ENCODE measurements at places on chromosomes 6 and 20.

DNA sequence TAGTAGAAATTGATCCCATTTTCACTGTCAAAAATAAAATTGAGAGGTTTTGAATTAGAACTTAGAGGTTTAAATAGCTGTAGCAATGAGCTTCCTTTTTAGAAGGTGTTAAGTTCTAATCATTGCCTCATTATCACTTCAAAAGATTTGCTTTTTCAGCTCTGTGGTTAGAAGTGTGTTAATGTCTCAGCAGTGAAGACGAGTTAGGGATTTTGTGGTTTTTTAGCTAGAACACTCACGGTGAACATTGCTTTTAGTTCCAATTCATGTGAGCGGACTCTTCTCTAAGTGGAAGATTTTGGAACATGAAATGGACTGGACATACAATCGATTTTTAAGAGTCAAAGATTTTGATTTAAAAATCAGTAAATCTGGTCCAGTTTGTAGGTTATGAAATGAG lies 12.7 kb upstream of the IFNGR1 start:
- no peak for DNase-seq

DNA sequence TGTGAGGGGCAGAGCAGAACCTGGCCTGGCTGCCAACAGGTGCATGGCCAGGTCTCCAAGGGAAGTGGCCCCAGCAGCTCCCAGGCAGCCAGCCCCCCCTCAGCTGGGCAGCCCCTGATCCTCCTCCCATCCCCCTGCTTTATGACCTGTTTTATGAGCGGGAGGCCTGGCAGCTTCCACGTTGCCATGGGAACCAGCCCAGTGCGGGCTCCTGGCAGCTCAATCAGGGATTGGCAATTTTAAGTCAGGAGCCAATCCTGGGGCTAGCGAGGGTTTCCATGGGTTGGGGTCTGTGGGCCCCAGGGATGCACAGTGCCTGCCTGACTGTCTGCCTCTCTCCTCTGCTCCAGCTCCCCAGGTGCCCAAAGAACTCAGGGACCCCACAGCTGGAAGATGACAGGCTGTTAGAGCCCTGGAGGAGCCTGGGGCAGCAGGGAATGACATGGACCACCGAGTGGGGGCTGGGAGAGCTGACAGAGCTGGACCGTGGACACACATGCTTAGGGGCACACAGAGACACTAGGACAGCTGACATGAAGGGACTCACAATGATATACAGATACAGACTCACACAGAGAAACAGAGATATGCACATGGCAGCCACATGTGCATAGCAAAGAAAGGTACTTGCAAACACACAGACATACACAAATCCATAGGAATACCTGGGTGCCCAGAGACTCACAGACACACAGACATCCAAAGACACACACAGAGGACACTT lies 56.5 kb upstream of the SIRPA start:
- DNase-seq, result no peak

GRCh38 chr6:144899161-144899560 lies 614.0 kb downstream of the UTRN start:
- DNase-seq, result no peak

GRCh38 chr20:9995510-9996272 lies 39.1 kb upstream of the ANKEF1 start:
- no peak for DNase-seq

GRCh38 chr6:446418-447366 lies 55.1 kb downstream of the IRF4 start:
- DNase-seq, result no peak

DNA sequence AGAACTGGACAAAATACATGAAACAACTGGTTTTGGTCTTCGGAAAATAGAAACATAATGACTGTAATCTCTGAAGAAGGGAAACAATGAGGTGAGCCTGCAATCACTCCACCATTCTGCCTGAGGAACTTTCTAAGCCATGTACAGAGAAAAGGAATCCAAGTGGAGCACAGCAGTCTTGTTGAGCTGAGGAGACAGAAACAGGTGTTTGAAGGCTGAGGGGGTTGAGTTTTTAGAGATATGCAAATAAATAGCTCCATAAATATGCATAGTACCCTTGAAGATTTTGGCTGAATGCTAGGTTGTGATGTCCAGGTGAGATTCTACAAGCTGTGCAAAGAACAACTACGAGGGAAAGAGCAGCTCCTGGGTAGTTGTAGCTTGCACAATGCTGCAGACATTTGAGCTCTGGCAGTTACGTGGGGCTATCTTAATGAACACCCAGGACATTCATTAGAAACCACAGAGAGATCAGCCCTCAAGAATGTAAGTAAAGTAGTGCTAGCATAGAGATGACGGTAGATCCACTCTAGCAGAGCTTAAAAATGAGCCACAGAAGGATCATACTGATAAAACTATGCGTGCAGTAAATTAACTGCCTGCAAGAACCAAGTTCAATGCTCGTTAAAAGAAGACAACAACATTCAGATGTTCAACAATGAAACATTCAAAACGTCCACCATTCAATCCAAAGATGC lies 24.3 kb downstream of the TUBB2B start:
- no peak for DNase-seq
